ENCODE measurements at places on chromosomes 2 and 18.

DNA sequence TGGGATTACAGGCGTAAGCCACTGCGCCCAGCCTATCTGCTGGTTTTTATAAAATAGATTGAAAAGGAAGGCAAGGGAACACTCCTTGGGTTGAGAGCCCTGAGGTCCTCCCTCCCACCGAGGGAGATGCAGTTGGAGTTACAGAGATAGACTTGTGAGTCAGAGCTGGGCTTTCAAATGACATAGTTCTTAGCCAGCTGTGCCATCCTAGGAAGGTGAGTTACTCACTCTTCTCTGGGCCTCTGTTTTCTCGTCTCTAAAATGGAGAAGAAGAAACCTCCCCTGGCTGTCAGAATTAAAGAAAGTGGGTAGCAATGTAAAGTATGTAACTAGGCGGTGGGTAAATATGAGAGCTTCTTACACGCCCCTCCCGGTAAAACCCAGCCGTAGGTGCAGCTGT is 2.4 kb downstream of the LRRFIP1 start:
- DNase-seq, result no peak

- peak; percentile 57 for DNase-seq
These were observed 46.6 kb downstream of the PRKRA start for GRCh38 chr2:178404368-178404767.

- DNase-seq, result no peak
These were observed 145.1 kb downstream of the AGPS start for GRCh38 chr2:177537636-177538035.

DNA sequence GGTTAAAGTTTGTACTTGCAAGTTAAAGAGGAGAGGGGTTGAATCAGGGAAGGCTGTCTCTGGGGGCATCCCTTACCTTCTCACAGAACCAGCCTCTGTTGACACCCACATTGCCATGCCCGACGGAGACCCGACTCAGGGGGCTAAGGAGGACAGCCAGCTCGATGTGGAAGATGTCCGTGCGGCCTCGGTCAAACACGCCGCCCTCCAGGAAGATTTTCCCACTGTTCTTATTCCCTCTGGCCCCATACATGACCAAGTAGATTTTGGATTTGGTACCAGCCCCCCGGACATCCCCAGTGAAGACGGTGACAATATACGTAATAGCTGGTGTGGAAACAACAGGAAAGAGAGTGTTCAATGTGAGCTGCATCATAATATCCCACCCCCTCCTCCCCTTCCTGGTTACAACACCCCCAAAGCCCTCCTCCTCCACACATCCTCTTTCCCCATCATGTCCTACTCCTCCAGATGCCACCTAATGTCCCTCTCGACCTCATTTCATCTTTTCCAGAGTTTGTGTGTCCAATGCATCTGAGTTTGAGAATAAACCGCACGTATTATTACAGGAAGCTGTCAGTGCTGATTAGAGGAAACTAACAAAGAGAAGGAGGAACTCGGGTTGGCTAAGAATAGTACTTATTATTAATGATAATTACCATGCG is 55.7 kb downstream of the LOXHD1 start:
- DNase-seq, result no peak

DNA sequence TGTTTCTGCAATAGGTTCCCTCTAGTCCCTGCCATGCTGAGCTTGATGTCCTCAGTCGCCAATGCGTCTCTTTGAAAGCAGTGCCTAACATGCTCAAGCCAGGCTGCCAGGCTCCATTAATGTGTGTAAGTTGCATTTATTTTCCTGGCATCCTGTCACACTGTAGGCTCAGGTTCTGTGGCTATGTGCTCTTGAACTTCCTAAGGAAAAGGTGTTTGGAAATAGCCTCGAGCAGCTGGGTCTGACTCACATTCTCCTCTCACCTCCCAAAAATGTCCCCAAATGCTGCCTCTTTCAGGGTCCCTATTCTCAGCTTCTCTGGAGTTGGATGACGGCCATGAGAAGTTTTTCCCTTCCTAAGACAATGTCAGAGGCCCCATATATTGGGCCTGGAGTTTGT is 58.0 kb upstream of the SLC14A2 start:
- DNase-seq, result no peak

DNA sequence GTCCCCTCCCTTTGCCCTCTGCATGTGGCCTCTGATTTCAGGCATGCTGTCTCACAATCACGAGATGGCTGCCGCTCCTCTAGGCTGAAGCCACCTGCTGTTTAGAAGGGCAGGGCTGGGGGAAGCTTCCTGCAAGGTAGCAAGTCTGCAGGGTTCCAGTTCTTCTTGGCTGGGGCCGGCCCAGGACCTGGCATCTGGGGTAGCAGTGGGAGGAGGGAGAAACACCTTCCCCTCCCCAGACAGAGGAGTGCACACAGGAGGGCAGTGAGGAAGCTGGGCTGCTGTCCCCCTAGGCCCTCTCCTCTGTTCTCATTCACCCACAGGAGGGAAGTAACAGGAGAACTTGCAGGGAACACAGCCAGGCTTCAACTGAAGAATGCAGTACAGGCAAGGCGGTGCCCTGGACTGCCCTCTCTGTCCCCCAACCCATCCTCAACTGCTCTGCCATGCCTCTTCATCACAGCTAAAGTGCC is 345.9 kb upstream of the HS6ST1 start:
- DNase-seq, result no peak

GRCh38 chr2:96531872-96532505 is 4.6 kb upstream of the ARID5A start:
- peak; percentile 98 for DNase-seq

DNA sequence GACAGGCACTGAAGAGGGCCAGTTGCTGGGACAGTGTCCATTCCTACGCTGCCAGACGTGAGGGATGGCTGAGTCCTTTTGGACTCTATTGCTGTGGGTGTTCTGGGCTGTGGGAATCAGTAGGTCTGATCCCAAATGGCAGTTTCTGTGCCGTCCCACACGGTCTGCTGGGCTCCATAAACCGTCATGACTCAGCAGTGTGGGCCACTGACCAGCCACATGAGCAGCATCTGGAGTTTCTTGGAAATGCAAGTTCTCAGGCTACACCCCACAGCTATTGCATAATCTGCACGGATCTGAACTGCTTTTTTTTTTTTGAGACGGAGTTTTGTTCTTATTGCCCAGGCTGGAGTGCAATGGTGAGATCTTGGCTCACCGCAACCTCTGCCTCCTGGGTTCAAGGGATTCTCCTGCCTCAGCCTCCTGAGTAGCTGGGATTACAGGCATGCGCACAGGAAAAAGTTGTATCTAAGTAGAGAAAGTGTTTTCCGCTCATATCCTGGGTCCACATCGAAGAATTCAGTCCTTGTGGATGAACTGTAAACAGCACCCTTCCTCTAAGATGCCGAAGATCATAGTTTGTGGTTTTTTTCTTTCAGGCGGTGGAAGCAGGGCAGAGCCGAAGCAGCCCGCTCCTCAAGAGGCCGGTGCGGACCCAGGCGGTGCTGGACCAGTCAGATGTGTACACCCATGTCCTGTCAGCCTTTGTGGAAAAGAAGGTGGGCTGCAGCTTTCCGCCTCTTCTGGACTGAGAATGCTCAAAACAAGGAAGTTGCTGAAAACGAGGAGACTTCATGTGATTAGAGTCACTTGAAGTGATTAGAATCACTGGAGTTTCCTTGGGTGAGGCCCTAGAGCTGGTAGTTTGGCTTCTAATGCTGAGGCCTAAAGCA is 25.5 kb downstream of the RMC1 start:
- no peak for DNase-seq

GRCh38 chr2:241788572-241788971 is 11.9 kb downstream of the GAL3ST2 start:
- no peak for DNase-seq

GRCh38 chr2:27191070-27191829 is 20.6 kb upstream of the ATRAID start:
- DNase-seq, result no peak

DNA sequence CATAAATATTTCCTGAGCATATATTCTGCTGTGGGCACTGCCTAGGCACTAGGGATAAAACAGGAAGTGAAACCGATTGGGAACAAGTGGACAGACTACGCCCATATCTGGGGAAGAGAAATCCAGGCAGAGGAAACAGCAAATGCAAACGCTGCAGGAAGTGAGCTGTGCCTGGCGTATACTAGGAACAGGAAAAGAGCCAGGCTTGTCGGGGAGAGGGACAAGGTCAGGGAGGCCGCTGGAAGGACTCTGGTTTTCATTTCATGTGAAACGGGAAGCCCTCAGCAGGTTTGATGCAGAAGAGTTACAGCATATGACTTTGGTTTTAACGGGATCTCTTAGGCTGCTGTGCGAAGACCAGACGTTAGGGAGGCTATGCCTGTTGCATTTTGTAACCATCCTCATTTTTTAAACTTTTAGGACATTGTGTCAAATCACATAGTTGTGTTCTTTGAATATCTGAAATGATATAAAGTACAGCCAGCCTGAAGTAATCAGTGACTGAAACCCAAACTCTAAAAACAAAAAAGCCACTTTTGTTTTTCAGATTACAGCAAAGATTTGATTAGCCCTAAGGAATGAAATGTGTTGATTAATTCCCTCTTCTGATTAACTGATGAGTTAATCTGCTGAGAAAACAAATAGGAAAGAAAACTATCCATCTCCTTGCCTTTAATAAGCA is 110.2 kb upstream of the PIEZO2 start:
- no peak for DNase-seq

DNA sequence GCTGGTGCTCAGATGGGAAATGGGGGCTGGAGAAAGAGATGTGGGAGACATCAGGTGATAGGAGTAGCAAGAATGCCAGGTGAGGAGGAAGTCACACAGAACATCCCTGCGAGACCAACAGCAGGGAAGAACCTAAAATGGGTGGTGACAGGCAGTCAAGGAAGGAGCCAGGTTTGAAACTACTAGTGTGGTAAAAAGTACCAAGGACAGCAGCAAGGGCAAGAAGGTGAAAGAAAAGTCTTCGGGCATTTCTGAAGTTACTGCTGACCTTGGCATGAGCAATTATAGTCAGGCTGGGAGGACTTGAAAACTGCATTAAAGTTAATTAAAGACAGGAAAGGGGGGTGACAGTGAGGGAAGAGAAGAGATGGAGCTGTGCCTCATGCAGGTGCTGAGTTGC is 410.4 kb downstream of the RAD51AP2 start:
- DNase-seq, result no peak

DNA sequence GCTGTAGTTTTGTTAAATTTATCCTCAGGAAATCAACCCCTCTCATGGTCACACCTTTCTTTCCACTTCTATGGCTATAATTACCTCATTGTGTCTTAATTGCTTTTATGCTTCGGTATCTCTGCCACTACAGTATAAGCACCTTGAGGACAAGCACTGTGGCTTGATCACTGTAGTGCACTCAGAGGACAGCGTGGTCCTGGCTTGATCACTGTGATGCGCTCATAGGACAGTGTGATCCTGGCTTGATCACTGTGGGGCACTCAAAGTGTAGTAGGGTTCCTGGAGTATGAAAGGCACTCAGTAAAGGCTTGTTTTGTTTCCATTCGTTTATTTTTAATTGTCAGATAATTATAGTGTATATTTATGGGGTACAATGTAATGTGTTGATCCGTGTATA is 44.2 kb downstream of the DTNA start:
- DNase-seq, result no peak

- no peak for DNase-seq
These were observed 1241.1 kb upstream of the LRRTM1 start for GRCh38 chr2:81545626-81546025.

DNA sequence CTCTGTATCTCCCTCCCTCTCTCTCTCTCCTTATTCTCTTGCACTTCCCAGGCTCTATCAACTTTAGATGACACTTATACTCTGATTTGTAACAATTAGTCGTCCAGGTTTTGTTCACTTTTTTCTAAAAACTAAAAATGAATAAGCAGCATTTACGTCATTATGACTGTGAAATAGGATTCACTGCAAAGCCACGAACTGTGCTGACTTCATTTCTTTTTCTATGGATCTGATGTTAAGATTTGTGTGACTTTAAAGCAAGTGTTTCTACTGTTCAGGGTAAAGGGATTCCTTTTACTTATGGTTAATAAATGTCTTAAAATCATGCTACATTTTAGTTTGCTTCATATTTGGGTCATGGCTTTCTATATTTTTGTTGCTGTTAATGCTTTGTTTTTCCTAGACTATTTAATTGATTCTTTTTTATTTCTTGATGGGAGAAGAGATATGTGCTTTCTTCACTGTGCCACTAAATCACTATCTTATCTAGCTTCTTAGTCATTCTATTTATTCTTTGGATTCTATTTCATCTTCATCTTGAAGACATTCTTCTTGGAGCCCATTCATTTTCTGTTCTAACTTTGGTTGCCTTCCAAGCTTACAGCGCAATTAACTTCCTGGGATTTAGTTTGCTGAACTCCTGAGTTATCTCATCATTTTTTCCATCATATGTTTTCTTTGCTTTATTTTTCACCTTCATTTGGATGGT is 480.4 kb upstream of the TRIB2 start:
- DNase-seq, result no peak

GRCh38 chr18:7681298-7681697 is 114.2 kb downstream of the PTPRM start:
- DNase-seq, result no peak

DNA sequence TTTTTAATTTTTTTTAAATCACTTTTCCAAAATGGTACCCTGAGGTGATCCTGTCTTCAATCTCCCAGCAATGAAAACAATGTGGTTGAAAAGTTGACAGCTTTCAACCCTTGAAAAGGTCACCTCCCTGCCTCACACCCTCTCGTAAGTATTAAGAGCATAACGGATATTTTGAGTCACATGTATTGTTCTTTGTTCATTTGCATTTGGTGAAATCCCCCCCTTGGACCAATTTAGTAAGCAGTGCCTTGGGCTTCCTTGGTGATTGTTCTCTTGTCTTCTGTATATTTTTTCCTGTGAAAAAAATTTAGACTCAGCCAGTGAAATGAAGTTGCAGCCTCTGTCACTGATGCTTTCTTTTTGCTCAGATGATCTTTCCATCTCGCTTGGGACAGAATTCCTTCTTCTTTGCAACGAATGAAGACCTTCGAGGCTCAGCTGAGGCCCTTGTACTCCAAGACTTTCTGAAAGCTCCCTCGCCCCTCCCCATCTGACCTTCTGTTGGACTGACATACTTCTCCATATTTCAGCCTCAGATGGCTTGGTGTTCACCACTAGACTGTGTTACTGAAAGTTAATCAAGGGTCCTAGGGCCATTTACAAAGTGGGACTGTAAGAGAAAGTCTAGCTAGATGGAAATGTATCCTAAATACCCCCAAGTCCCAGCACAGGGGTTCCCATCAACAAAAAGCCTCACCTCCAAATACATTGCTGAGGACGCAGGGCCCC is 158.4 kb downstream of the BCL2 start:
- DNase-seq, result no peak

DNA sequence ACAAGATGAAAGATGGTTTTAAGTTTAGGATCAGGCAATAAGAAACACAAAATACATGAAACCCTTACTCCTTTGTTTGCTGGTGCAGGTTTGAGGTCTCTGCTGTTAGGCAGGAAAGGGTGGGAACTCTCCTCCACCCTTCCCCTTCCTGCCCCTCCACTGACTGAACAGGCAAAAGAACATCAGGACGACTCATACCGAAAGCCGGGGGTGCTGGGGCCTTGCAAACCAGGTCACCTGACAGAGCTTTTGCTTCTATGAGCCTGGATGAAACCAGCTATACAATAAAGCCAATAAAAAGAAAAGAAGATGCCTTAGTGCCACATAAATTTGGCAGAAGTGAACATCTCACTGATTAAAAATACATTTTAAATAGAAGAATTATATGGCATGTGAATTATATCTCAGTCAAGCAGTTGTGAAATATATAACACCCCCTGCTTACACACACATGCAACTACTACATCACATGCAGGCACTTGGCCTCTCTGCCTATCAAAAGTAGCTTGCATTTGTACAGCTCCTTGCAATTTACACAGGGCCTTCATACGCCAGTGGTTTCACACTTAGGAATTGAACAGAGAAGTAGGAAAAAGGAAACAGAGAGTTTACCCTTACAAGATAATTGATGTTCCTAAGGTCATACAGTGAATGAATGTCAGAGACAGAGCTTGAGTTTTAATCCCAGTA is 215.1 kb upstream of the TRIB2 start:
- DNase-seq, result no peak

- no peak for DNase-seq
These were observed 108.8 kb upstream of the DLX2 start for GRCh38 chr2:172211512-172211911.
